Vagina (tissue), 2 donors: ENCODE measurements at places on chromosomes 3 and 15.

DNA sequence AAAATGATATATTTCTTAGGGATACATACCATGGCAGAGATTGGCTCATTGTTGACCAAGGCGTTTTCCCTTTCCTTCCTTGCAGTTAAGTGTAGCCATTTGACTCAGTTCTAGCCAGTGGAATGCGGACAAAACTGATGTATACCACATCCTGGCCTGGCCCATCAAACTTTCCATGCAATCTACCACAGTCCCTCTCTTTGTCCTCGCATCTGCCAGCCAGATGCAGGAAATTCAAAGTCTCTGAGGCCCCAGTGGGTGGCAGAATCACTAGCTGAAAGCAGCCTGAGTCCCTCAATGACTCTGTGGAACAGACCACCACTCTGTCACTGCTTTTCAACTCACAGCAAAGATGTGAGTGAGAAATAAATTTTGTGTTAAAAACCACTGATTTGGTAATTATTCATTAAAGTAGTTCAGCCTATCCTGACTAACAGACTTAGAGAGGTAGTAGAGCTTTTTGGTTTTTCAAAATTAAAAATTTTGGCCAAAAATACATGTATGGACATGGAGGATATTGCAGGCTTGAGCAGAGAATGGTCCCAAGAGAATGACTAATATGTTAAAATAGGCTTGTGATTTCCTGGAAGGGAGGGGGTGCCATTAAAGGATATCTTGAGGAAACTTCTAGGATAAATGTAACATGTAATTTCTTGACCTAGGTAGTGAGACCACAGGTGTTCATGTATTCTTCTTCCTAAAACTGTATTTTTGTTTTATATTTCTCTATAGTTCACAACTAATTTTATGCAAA is 10.9 kb downstream of the LRRFIP2 start:
- DNase-seq: no peak

GRCh38 chr3:156533205-156533604 is 21.7 kb downstream of the SSR3 start:
- no peak for DNase-seq

DNA sequence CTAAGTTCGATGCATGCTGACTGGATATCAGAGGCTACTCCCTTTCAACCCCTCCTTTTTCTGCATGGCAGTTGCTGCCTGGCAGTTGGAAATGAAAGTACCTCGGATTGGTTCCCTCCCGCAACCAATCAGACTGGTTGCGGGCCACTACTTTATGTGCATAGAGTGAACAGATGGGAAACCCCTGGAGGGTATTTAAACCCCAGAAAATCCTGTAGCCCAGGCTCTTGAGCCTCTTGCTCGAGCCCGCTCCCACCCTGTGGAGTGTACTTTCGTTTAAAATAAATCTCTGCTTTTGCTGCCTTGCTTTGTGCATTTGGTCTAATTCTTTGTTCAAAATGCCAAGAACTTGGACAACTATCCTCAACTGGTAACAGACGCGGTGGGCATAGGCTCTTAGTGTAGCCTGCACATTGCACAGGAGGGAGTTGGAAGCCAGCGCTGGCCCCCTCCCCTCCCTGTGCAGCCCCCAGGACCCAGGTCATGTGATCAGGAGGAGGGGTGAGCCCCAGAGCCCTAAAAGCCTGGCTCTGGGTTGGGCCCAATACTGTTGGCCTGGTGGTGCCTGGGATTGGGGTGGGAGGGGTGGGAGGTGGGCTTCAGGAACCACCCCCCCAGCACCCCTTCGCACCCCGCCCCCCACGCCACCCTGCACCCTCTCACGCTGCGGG is 26.8 kb downstream of the RHCG start:
- DNase-seq: no peak

DNA sequence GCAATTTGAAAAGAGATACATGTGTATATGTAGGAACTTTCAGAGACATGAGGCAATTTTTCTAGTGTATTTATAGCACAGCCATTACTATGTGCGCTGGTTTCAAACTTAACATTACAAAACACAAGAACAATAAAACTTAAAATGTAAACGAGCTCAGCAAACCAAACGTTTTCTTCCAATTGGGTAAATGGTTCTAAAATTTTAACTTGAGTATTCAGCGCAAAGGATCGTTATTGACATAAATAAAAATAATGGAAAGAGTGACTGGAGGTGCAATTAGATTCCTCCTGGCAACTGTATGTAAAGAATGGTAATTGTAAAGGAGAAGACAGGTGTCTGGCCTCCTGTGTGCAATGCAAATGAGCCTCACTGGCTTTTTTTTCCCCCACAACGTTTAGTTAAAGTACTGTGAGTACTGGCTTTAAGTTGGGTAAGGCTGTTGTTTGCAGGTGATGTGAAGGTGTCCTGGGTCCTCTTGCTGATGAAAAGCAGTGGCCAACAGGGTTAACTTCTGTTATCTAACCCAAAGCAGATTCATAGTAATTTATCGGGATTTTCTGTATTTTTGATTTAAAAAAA is 14.1 kb upstream of the GADL1 start:
- no peak for DNase-seq

DNA sequence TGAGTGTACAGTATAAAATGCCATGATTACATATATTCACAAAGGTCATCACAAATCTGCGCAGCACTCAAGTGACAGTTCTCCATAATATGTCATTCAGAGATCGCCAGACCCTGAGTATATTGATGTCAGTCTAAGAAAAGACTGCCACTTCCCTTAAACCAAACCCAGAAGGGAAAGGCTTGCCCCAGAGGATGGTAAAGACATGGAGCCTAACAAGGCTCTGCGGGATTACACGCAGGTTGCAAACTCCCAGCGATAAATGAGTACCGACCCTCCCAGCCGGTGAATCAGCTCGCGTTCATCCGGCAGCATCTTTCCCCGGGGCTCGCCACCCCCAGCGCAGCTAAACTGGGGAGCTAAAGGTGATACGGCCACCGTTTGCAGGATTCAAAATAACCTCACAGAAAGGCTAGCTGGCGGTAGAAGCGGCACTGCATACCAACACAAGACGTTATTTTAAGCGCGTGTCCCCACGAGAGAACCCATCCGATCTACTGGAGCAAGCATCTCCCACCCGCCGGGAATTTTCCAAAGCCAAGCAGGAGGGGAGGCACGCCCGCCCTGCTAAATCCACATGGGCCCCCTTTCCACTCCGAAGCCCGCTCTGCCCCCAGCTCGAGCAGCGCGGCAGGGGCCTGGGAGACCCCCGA is 643 bp downstream of the MYO5A start:
- DNase-seq: no peak

DNA sequence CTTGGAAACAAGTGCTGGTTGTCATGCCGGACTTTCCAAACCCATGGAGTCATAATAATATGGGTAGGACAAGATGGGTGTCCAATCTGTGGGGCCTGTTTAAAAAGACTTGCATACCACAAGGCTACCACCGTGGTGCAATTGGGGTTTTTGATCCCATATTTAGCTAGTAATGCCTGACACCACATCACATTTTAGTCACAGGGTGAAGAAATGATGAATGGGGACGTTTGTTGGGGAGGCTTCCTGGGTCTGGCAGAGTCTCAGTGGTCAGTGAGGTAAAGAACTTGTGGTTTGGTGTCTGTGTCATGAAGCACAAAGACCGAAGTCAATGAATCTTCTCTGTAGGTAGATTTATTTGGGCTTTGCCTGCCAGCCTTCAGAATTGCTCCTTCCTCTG is 31.0 kb downstream of the P3H2 start:
- no peak for DNase-seq

DNA sequence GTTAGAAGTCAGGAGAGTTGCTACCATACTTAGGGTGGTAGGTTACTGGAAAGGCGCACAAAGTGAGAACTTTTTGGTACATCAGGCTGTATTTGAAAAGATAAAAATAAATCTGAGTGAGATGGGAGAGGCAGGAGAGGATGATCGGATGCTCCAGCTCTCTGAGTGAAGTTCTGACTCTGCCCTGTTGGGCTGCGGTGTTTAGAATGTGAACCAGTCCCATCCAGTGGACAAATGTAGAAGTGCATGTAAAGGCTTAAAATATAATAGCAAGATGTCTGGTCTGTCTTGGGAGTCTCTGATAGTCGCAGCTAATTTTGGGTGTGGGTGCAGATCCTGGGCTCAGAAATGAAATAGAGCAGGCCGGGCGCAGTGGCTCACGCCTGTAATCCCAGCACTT is 30.4 kb downstream of the ACKR2 start:
- DNase-seq: no peak

DNA sequence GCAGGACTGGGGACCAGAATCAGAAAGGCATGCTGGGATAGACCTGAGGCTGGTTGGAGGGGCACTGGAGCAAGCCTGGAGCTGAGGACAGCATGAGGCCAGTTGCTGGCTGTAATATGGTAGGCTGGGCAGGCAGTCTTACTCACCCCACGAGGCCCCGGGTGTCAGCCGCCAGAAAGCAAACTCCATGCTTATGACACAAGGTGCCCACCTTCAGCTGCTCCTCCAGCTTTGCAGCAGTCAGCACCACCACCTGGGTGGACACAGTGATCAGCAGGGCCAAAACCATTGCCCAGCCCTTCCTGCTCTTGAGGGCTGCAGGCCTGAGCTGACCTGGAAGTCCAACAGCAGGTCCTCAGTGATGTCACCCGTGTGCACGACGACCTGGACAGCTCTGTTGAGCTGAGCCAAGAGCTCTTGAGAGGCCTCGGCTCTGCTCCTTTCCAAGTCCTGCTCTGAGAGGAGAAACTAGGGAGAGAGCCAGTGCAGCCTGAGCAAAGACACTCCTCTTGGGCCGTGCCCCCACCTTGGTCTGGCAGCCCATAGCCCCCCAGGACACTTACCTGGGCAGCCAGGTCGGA is 747 bp downstream of the UBA7 start:
- no peak for DNase-seq

GRCh38 chr3:98974442-98974841 is 72.9 kb upstream of the DCBLD2 start:
- no peak for DNase-seq
